ENCODE measurements at places on chromosomes 1 and 21.

GRCh38 chr1:28272215-28272852, 13.0 kb downstream of the SESN2 start:
- no peak for DNase-seq

GRCh38 chr1:173062150-173062938, 11.6 kb upstream of the TNFSF18 start:
- DNase-seq, result peak; percentile 42

GRCh38 chr1:100860397-100860991, 34.1 kb downstream of the EXTL2 start:
- no peak for DNase-seq

DNA sequence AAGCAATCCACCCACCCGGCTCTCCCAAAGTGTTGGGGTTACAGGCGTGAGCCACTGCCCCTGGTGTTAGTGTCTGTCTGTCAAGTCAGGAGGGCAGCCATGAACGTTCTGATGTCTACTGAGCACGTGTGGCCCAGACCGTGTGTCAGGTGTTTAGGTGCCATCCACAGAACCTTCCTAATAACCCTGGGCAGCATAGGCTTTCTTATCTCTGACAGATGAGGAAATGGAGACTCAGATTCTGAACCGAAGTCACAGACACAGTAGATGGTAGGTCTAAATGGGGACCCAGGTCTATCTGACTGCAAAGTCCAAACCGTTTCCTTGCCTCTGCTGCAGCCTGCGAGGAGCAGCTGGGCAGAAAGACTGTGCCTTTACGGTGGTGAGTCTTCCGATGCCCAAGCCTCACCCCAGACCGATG, 622 bp upstream of the IL6R start:
- DNase-seq, result no peak

DNA sequence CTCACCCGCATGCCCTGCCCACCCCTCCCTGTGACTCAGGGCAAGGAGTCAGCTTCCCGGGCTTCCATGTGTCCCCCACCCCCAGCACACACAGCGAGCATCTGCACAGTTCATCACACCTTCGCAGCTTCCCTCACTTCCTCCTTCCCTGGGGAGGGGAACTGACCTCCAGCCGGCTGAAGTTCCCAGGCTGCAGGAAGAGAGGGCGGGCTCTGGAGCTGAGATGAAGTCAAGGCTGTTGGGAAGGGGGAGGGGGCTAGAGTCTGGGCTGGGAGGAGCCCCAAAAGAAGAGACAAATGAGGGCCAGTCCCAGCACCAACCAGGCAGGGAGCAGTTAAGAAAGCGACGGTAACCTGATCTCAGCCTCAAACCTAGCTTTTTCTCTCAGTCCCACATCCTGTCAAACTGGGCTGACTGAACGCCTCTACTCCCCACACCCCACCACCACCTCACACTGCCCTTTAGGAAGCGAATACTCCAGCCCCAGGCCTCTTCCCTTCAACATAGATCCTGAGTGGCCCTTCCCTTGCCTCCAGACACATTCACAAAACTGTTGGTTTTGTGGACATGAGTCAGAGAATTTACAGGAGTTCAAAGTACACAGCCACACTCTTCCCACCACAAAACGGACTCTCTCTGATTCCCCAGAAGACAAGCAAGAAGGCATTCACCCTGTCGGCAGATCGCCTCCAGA, 1.8 kb downstream of the RHOC start:
- DNase-seq, result peak; percentile 91

GRCh38 chr1:235648954-235649367, 623 bp downstream of the GNG4 start:
- DNase-seq, result no peak

DNA sequence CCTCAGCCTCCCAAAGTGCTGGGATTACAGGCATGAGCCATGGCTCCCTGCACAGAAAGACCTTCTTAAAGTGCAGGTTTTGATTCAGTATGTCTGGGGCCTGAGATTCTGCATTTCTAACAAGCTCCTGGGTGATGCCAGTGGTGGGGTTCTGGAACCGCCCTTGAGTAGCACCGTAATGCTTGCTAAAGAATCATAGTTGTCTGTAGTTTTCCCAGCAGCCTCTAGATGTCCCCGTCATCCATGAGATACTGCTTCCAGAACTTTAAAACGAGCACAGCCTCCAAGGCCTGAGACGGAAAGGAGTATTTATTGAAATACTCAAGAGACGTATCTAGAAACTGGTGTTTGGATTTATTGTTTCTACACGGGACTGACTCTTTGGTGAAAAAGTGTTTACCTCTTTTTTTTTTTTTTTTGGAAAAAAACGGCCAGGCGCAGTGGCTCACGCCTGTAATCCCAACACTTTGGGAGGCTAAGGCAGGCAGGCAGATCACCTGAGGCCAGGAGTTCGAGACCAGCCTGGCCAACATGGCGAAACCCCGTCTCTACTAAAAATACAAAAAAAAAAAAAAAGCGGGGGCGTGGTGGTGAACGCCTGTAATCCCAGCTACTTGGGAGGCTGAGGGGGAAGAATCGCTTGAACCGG, 2.6 kb upstream of the TOR3A start:
- no peak for DNase-seq

GRCh38 chr21:33783187-33783979, 132.2 kb downstream of the ATP5PO start:
- no peak for DNase-seq

- no peak for DNase-seq
Measured at GRCh38 chr1:116228511-116228910, 117.3 kb downstream of the MAB21L3 start.

DNA sequence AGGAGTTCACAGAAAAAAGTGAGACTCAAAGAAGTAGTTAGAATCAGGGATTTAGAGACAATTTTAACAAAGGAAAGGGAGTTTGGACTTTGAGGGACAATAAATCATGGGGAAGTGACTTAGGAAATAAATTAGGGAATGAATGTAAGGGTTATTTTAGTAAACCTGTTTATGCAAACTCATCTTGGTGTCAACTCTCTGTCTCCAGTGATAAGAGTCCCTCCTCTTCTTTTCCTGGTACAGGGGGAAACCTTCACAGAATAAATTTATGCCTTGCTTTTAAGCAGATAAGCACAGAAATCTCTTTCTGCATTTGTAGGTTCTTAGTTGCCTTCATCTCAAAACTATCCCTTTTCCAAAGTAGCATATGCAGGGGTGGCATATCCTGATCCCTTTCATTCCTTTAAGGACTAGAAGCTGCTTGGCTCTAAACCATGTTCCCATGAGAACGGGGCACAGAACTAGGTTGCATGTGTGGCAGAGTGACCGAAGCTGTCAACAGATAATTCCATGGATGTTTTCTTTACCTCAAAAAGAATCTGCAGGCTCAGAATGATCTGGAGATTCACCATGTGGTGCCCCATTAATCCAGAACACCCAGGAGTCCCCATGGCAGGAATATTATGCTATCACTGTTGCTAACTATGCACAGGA, 155.4 kb downstream of the ZNF648 start:
- DNase-seq, result no peak

- DNase-seq, result no peak
Measured at GRCh38 chr1:206923009-206923960, 1.5 kb upstream of the FCMR start.

- DNase-seq, result peak; percentile 77
Measured at GRCh38 chr1:201137579-201138310, 10.8 kb upstream of the ASCL5 start.

- no peak for DNase-seq
Measured at GRCh38 chr1:183804916-183805841, at the start of gene RGL1. Gene RGL1, plus strand, starts transcription at chr1:183805120. Its CDS starts 178 bp downstream, at chr1:183805298.
